ENCODE measurements at places on chromosomes 1 and 21.

DNA sequence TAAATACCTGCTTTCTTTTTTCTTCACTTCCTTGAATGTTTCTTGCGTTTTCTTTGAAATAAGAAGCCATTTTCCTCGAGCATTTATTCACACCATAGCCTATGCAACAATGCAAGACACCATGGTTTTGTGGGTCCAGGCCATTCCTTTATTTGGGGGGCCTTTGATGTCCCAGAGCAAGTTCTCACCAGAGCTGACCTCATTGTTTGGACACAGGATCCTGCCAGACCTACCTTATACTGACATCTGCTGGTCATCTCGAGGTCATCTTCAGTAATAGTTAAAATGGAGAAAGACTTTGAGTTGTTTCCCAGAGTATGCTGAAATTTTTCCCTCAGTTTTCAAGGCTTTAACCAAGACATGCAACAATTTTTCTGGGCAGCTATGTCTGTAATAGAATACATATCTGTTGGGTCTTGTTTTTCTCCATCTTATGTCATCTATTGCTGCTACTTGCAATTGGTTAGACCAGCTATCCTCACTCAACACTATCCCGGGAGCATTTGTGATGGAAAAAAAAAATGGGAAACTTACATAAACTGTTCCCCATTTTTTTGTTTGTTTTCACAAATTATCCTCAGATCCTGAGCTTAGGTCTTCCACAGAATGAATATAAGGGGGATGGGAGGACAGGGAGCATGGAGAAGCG lies 34.0 kb upstream of the BACE2 start:
- DNase-seq = no peak

DNA sequence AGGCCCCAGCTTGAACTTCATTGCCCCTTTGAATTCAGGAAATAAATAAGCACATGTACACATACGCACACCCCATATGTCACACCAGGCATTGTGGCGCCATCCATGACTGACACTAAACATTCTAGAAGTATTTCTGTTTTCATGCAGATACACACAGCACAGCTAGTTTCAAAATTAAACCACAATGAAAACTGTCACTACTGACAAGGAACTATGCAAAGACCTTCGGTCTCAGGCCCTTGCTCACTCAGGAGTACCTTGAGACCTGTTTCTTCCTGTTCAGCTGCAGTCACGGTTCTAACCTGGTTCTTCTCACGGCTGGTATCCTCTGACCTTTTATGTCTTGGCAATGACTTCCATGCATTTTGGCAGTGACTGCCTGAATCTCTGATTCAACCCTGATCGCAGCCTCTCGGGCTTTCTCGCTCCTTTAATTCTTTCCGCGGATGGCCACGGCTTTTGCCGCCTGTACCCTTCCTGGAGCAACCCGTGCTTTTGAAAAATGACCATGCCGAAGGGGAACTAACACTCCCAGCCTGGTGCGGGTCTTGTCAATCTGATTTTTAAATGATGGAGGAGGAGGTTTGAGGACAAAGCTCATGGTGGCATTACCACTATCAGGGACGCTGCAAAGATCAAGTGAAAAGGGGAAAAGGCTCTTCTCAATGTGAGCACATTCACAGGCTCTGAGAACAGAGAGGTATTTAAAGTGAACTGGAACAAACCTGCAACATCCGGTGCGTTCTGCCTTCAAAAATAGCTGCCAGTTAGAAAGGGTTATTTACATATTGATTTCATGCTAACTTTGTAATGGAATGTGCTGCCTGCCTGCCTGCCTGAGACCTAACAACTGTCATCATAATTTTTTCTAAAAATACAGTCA lies 384.6 kb downstream of the RRAGC start:
- no peak for DNase-seq

DNA sequence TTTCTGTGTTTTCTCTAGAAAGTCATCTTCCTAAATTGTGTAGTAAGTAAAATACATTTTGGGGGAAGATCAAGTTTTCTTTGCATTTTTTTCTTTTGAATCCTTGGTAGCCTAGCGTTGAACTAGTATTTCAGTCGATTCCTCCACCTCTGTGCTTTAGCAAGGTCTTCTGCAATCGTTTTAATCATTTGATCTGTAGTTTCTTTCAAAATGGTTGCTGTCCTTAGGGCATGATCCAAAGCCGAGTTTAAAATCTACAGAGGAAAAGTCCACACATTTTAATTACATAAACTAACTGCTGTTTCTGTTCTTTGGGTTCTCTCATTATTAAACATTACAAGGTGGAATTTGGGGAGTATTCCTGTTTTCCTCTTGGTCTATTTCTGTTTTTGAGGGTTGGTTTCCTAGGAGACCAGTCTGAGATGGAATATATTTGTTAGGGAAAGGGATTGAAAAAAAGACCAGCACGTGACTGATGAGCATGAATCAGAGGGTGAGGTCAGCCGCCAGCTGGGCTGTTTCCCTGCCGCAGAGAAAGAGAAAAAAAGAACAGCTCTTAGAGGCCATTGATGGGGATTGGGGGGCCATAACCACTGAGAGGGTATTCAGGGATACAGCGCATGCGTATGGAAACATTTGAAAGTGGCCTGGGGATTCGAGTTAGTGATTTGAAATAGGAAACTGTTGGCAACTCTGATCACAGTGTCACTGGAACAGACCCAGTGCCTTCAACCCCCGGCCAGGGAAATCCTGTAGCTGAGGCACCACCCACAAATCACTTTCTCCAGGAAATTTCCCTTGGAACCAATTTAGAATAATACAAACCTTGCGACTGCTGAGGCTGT lies 40.6 kb downstream of the AKNAD1 start:
- DNase-seq = no peak

DNA sequence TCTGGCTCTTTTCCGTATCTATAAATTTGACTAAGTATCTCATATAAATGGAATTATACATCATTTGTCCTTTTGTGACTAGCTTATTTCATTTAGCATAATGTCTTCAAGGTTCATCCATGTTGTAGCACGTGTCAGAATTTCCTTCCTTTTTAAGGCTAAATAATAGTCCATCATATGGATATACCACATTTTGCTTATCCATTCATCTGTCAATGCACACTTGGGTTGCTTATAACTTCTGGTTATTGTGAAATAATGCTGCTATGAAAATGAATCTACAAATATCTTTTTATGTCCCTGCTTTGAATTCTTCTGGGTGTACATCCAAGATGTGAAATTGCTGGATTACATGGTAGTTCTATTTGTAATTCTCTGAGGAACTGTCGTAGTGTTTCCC lies 119.6 kb downstream of the RHOU start:
- no peak for DNase-seq

GRCh38 chr1:114314098-114314497 lies 160.4 kb upstream of the SYT6 start:
- no peak for DNase-seq

GRCh38 chr1:201834621-201835020 lies 5.7 kb downstream of the IPO9 start:
- DNase-seq = no peak

DNA sequence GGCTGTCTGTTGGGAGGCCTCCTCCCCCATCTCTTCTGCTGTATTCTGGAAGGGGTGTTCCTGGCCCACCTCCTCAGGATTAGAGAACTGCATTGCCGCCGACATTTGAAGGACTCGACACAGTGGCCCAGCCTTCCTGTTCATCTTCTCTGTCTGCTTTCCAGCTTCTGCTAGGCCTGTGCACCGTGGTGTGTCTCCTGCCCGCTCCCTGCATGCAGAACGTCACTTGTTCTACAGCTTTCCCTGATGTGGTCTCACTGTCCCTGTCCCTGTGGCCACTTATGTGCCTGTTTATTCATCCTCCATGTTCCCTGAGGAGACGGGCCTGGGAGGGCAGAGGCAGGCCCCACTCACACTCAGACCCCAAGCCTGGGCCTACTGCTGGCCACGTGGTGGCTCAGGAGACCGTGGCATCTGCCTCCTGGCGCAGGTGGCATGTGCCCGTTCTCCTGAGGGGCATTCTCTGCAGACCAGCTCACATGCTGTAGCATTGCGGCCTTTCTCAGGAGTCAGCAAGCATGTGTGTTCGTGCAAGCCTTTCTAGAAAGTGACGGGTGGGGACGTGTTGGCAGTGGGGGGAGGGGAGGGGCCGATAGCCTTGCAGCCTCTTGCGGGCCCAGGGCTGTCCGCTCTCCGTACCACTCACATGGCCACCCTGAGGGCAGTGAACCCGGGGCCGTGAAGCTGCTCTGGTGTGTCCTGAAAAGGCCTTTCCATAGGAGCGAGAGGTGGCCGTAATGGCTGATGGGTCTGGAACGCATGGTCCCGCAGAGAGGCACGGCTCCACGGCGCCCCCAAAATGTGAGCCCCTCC lies 35.9 kb downstream of the POFUT2 start:
- no peak for DNase-seq

GRCh38 chr1:164602480-164603093 lies 43.6 kb downstream of the PBX1 start:
- no peak for DNase-seq

DNA sequence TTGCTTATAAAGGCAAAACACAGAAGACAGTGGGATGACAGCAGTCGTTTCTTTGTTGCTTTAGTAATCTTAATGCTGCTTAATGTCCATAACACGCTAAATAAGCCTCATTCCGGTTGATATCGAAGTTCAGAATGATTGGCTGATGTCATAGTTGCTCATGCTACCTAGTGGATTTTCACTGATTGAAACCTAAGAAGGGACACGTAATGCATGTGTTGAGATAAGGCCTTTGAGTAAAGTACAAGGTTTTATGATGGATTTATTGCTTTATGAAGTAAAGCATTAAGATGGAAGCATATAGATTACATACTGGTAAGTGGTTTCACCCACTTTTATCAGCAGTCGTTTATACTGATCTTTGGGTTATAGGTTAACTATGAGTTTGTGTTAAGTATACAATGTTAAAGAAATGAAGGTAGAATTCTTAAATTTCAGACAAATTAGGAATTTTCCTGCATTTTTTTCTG lies 25.1 kb downstream of the IARS2 start:
- no peak for DNase-seq

- DNase-seq = no peak
Measured at GRCh38 chr1:5640845-5641244, 351.4 kb downstream of the NPHP4 start.

DNA sequence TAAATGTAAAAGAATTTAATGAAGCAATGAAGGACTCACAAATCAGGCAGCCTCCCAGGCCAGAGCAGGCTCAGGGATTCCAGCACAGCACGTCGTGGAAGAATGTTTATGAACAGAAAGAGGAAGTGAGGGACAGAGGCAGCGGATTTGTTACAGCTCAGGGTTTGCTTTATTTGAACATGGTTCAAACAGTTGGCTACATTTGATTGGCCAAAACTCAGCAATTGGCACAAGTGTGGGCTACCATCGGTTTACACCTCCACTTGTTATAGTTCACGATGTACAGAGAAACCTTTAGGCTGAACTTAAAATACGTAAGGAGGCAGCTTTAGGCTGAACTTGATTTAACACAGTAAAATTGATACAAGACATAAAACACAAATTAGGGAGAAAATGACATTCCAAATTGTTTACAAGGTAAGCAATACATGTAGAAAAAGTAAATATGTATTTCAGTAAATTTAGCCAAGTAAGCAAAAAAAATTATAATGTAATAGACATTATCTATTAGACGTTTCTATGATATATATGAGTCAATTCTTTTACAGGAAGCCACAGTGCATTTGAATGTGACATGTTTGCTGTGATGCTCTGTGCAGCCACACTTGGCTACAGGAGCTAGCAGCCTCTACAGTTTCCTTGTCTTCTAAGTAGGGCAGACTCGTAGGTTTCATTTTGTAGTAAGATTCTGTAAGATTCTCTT lies 126.5 kb downstream of the ADSS2 start:
- no peak for DNase-seq

DNA sequence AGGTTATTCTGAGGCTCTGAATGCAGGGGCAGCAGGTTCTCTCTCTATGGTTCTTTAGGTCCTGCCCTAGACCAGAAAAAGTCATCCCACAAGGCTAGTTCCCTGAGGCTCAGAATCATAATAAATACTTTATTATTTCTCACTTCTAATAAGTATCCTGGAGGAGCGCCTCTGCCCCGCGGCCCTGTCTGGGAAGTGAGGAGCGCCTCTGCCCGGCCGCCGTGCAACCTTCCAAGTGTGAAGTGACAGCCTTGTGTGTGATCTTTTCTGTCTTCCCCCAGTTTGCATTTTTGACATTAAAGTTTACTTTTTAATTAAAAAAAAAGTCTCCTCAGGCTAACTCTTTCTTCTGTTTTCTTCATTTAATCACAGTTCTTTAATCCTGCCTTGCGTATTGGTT lies 11.5 kb downstream of the AIM2 start:
- DNase-seq = no peak

GRCh38 chr1:46517932-46518498 lies 28.4 kb downstream of the DMBX1 start:
- DNase-seq = no peak

DNA sequence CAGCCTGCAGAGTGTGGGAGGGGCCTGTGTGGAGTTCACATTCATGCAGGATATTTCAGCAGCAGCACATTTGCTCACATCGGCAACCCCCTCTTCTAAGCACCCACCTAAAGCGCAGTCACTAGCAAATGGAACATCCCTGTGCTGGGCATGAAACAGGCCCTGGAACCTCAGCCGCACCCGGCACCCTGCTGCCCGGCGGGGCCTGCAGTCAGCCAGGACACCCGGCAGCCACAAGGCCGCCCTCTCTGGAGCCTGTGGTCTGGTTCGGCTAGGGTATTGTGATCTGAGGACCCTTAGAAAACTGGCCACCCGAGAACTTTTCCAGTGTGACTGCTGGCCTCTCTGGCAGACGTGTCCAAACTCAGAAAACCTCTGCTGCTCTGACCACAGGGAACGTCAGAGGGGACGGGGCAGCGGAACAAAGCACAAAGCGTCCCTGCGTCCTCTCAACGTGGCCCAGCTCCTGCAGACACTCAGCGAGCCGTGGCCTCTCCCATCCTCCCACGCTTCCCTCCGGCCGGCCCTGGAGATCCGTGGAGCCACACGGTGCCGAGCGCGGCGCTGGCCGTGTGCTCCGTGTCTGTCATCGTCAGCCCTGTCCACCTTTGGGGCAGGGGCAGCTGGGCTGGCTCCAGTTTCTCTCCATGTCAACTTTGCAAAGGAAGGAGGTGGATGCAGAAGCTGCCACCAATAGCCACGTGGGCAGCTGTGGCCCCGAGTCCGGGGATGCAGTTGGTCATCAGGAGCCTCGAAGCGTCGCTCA lies 175.9 kb upstream of the ARHGEF16 start:
- DNase-seq = no peak

- DNase-seq = no peak
Measured at GRCh38 chr21:15644489-15644888, 85.3 kb upstream of the USP25 start.

DNA sequence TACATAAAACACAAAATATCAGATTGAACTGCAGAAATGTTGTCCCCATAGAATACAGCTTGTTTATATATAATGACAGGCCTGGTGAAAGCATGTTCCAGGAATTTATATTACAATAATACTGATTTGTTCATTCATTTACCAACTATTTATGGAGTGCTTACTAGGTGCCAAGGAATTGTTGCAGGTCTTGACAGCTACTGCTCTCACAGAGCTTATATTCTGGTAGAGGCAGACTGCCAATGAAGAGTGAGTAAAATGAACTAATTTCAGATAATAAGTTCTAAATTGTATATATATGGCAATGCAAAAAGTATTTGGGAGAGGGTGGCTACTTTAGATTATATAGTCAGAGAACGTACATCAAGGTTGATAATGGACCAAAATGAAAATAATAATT lies 152.0 kb downstream of the COQ8A start:
- no peak for DNase-seq

- DNase-seq = no peak
Measured at GRCh38 chr1:40421431-40422384, 28.6 kb upstream of the ZFP69B start.

- no peak for DNase-seq
Measured at GRCh38 chr1:191886977-191887376, 271.3 kb upstream of the RGS18 start.

- no peak for DNase-seq
Measured at GRCh38 chr1:199308349-199308846, 669.6 kb downstream of the PTPRC start.

GRCh38 chr1:213008564-213008963 lies 7.1 kb downstream of the ANGEL2 start:
- no peak for DNase-seq
